Head of caudate nucleus (tissue), 42 donors: ENCODE measurements at places on chromosomes 3 and 15.

DNA sequence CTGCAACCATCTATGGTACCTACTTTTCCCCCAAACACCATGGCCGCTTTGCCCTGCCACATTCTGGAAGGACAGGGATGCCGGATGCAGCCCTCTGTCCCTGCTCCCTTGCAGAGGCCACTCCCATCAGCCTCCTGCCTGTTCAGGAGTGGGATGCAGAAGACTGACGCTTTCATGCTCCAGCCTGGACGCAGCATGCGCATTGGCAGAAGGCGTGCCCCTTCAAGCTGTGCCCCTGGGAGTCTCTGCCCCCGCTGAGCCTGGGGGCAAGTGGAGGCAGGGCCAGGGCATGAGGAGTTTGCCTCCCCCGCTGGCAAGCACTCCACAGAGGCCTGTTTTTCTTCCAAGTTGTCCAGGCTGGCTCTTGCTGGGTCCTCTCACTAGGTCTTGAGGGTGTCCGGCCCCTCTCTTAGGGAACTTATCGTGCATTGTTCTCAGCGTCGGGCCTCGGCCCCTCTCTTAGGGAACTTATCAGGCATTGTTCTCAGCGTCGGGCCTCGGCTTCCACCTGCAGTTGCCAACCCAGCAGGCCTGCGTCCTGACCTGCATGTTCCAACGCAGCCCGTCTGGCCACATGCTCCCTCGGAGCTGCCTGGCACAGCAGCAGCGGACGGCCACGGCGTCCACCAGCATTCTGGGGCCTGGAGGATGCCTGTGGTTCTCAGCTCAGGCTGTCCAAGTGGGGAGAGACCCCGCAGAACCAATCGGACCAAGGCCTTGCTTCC, 14.6 kb upstream of the SNRPA1 start:
- no peak for DNase-seq

- DNase-seq = peak; percentile 17
These were observed 37.2 kb downstream of the SSUH2 start for GRCh38 chr3:8607234-8608040.

DNA sequence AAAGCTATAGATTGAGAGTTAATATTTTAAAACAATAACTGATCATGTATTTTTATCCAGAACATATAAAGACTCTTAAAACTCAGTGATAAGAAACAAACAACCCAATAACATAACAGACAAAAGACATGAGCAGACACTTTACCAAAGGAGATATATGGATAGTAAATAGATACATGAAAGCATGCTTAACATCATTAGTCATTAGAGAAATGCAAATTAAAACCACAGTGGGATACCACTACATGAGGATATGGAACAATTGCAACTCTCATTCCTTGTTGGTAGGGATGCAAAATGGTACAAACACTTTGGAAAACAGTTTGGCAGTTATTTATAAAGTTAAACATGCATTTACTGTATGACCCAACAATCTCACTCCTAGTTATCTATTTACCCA, 95.0 kb downstream of the IQCH start:
- DNase-seq = no peak

- no peak for DNase-seq
These were observed 678 bp downstream of the SEMA7A start for GRCh38 chr15:74432968-74433591.

DNA sequence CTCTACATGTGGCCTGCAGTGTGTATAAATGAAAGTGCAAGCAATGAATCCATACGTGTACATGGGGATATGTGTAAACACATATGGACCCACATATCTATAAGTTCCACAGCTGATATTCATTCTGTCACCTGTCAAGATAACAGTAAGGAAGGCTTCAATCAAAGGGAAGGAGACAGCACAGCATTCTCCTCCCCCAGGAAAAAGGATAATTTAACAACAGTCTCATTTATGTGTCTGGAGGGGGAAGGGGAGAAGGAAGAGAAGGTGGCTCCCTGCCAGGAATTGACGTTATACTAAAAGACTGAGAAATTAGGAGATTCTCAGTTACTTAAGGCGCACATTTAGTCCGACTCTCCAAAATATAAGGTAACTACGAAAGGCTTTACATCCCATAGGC, 345.9 kb downstream of the FOXP1 start:
- no peak for DNase-seq

DNA sequence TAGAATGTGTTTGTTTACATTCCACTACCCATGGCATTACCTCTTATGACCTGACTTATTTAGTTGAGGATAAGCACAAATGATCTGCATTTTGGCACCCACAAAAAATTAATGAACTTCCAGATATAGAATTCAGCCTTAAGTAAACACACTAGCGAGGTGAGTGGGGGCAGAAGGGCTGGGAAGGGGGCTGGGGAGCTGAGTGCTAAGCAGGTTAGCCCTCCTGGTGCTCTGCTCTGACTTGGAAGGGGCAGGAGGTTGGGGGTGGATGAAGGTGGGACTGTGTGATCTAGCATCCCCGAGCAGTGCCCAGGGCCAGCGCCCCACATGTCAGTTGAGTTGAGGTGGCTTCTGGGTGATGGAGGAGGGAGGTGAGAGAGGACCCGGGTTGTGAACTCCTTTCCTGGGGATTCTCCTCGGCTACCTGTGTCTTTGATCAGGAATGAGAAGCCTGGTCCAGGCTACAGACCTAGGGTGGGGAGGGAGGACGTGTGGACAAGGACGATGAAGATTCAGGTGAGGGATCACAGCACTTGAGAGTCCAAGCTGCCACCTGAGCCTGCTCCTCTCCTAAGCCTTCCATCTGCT, 178.6 kb upstream of the SMAD3 start:
- DNase-seq = no peak

DNA sequence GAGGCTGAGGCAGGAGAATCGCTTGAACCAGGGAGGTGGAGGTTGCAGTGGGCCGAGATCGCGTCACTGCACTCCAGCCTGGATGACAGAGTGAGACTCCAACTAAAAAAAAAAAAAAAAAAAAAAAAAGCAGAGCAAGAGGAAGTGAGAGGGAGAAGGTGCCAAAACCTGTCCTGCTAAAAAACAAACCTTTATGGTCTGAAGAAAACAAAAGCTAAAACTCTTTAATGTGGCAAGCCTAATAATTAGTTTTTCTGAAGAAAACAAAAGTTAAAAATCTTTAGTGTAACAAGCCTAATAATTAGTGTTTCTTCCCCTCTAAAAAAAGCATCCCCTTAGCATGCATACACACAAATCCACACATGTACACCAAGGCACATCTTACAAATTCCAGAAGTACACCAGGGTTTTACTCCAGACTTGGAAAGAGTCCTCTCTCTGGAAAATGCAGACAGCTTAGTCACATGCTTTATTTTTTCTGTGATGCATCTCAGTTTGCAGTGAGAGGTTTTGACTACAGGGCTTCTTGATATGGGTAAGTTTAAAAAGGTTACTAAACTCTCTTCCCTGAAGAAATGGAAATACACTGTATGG, 65.9 kb downstream of the HACD2 start:
- no peak for DNase-seq

- DNase-seq = no peak
These were observed 92.9 kb downstream of the USP13 start for GRCh38 chr3:179745716-179746115.

- no peak for DNase-seq
These were observed 199.7 kb upstream of the LRTM1 start for GRCh38 chr3:55127565-55127964.

GRCh38 chr15:59993950-59994401, 10.1 kb upstream of the FOXB1 start:
- DNase-seq = no peak

GRCh38 chr3:129001806-129002572, 885 bp downstream of the EFCC1 start:
- DNase-seq = no peak

GRCh38 chr3:189896533-189896932, 224.2 kb downstream of the P3H2 start:
- DNase-seq = no peak

- DNase-seq = no peak
These were observed 19.9 kb downstream of the TMEM62 start for GRCh38 chr15:43153269-43153668.

GRCh38 chr3:141955175-141955574, 78.7 kb downstream of the ATP1B3 start:
- no peak for DNase-seq

DNA sequence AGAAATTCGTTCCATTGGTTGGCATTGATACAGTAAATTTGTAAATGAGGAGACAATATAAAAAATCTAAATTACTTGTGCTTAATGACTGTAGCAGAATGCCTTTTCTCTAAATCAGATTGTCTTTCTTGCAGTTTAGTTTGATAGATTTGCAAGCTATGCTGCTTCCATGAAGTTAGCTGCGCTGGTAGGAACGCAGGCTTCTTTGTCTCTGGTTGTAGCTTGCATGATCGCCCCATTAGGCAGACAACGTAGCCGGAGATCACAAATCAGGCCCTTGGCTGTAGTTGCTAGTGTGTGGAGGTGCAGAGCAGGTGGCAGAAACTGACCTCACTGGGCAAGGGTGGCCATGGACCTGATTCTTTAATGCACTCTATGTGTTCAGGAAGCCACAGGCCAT, 6.1 kb downstream of the ZIC1 start:
- no peak for DNase-seq

DNA sequence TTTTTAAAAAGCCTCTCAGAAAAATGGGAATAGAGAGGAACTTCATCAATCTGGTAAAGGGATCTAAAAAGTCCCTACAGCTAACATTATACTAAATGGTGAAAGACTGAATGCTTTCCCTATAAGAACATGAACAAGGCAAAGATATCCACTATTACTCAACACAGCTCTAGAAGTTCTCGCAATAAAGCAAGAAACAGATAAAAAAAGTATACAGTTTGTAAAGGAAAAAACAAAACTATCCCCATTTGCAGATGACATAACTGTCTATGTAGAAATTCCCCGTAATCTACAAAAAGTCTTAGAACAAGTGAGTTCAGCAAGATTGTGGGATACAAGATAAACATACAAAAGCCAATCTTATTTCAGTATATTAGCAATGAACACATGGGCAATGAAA, 15.4 kb downstream of the EDC3 start:
- DNase-seq = no peak

- DNase-seq = no peak
These were observed 8.1 kb upstream of the VPS39 start for GRCh38 chr15:42215913-42216829.

DNA sequence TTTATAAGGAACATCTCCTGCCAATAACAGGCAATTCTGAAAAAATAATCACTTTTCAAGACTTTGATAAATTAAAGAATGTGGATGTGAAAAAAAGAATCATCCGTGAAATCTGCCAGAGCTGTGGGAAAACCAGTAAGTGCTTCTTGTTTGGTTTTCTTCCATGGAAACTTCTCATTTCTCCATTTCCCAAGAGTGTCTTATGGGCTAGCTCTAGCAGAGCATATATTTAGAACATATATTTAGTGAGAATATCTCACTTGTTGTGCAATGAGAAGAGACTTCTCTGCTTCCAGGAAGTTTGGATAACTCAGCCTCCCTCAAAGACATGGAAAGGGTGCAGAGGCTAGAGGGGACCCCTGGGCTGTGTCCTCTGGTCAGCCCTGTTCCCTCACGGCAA, 49.9 kb downstream of the COL6A5 start:
- no peak for DNase-seq

DNA sequence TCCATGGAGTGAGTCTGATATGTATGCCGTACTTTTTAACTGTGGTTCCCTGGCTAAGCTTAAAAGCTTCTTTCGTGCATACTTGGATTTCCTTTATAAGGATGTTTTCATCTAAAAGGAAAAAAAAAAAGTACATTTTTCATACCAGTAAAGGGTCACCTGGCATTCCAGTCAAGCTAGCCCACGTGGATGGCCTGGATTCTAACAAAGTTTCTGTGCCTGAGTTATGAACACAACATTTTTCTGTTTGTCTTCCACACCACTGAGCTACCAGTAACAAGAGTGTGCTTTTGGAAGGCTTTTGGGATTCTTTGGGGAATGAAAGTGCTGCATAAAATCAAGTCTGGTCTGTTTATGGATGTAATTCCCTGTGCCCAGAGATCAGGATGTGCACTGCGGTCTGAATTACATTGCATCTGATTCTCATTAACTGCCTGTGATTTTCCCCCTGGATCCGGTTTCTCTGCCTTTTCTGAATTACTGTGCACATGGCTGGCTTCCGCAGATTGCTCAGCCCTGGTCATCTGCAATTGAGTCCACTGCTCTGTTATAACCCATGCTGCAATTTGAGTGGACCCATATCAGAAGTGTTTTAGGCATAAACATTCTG, 38.2 kb upstream of the MAGI1 start:
- DNase-seq = no peak

- no peak for DNase-seq
These were observed 24.5 kb upstream of the SLC15A2 start for GRCh38 chr3:121869736-121870135.

- peak; percentile 58 for DNase-seq
These were observed 22.0 kb downstream of the COL6A6 start for GRCh38 chr3:130539005-130539404.

- DNase-seq = no peak
These were observed 921 bp downstream of the MGLL start for GRCh38 chr3:127821394-127821793.

- DNase-seq = no peak
These were observed 327.3 kb upstream of the TLE3 start for GRCh38 chr15:70424937-70425411.

DNA sequence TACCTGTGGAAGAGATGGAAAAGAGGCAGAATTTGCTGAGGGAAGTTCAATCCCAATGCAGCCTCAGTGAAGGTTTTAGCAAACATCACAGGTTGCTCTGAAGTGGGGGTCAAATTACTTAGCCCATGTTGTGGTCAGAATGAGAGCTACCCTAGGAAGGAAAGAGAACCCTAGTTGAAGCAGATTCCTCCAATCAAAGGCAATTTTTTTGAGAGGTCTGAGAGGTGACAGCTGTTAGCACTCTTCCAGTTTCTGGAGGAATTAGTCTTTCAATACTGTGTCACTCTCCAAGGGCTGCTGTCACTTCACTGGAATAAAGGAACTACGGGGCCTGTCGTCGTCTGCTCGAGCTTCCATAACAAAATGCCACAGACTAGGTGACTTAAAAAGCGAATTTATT, 584.2 kb upstream of the DPPA4 start:
- DNase-seq = no peak

DNA sequence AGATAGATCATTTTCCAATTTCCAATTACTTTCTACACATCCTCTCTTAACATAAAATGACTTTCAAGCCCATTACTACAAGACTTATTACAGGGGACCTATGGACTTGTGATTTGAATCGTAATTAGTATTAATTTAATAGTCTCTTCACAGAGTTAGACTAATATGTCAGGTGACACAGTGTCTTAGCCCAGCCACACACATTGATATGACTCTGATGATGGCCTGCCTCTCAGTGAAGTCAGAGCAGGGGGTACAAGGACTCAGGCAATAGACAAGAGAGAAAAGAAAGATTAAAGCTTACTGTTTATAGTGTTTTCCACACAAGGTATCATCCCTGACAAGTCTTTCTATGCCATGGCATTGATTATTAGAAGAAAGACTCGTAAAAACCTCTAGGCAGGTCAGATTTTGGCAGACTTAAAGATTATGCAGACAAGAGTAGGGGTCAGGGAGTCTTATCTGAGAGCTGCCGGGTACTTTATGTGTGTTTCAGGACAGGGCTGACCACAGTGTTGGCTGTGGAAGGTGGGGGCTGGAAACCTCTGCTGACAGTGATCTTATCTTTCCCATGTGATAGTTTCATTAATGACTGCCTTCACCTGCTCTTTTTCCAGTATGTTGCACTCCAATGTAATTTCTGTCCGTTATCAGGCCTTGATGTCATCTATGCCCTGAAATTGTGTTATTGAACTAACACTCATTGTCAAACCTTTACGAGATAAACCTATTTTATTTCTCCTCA, 50.1 kb downstream of the B3GALNT1 start:
- no peak for DNase-seq
